Left lung (tissue), 14 donors: ENCODE measurements at places on chromosomes 4 and X. TPM values are rescaled to one million over a fixed set of nuclear protein-coding genes. Genes with fewer than 3 reads are reported as not detected.

DNA sequence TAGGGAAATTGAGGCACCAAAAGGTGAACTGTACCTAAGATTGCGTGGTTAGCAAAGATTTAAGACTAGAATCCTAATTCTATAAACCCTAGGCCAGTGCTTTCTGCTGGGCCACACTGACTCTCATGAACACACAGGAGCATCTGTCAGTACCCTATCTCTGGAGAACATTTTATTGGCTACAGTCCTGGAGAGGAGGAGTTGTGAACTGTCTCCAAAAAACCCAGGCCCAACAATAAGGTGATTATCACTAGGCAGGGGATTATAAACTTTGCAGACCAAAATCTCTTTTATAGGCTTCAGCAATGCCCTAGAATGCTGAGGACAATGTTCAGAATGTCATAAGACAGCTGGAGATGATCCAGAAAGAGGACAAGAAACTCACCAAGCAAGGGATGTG is 24.1 kb downstream of the OPHN1 start:
- DNase-seq, result no peak
- peaks cover 4% of the 10 kb centered on the region for H3K4me1 ChIP-seq
- no peak overlapping the region for H3K4me3 ChIP-seq
- H3K36me3 ChIP-seq, result no peaks in the 10 kb centered on the region
- H3K27me3 ChIP-seq, result no peaks in the 10 kb centered on the region
- H3K27ac ChIP-seq, result no peak overlapping the region

DNA sequence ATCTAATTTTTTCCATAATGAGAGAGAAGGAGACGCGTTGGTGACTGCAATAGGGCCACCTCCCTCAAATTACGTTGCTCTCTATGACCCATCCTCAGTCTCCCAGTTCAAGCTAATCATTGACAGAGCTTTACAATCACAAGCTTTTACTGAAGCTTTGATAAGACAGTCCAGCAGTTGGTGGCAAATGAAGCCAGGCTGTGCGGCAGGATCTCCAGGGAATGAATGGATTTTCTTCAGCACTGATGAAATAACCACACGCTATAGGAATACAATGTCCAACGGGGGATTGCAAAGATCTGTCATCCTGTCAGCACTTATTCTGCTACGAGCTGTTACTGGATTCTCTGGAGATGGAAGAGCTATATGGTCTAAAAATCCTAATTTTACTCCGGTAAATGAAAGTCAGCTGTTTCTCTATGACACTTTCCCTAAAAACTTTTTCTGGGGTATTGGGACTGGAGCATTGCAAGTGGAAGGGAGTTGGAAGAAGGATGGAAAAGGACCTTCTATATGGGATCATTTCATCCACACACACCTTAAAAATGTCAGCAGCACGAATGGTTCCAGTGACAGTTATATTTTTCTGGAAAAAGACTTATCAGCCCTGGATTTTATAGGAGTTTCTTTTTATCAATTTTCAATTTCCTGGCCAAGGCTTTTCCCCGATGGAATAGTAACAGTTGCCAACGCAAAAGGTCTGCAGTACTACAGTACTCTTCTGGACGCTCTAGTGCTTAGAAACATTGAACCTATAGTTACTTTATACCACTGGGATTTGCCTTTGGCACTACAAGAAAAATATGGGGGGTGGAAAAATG is at the start of gene KLB:
TSS of gene KLB (plus strand) at position 168 of the 821 bp plus-strand sequence. CDS start at position 188, 20 bp downstream.
- H3K27ac ChIP-seq, result no peak within 1 kb of the TSS
- no peaks in the 10 kb centered on the region for H3K36me3 ChIP-seq
- no peak for DNase-seq
- H3K4me3 ChIP-seq, result no peak within 1 kb of the TSS
- H3K4me1 ChIP-seq, result no peaks in the 10 kb centered on the region

The RAB41 gene
- total RNA-seq, result not detected

DNA sequence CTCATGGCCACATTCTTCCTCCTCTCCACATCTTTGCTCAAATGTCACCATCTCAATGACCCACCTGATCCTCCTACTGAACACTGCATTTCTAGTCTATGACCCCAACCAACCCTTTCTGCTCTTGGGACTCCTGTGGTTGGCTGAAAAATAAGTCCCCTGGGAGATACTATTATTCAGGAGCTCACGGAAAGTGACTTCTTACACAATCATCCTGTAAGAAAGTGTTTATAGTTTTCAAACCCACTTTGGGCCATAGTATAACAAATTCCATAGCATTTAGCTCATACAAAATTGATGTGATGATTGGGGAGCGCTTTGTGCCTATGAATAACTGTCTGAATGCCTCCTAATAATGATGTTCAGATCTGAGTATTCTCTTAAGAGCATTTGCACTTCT is 161.4 kb upstream of the HS3ST1 start:
- no peaks in the 10 kb centered on the region for H3K4me1 ChIP-seq
- no peak overlapping the region for H3K27ac ChIP-seq
- no peak for DNase-seq
- H3K27me3 ChIP-seq, result no peaks in the 10 kb centered on the region

GRCh38 chrX:155179346-155179997 is 36.8 kb upstream of the VBP1 start:
- H3K27ac ChIP-seq, result no peak overlapping the region
- DNase-seq, result no peak
- H3K4me1 ChIP-seq, result no peaks in the 10 kb centered on the region
- no peaks in the 10 kb centered on the region for H3K36me3 ChIP-seq

DNA sequence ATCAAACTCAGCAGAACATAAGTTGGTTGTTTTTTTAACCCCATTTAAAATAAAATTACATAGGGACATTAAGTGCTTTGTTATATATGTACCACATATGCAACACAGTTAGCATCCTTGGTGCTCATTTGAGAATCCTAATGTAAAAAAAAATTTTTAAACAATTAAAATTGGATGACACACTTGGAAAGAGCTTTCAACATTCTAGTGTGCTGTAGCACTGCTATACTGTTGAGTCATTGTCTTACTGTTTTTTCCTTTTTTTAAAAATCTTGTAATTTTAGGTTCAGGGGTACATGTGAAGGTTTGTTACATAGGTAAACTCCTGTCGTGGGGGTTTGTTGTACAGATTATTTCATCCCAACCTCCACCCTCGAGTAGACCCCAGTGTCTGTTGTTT is 12.8 kb downstream of the THAP9 start:
- peaks cover 22% of the 10 kb centered on the region for H3K36me3 ChIP-seq
- no peaks in the 10 kb centered on the region for H3K27me3 ChIP-seq
- H3K4me1 ChIP-seq, result no peaks in the 10 kb centered on the region
- no peak overlapping the region for H3K4me3 ChIP-seq
- no peak overlapping the region for H3K27ac ChIP-seq

- no peaks in the 10 kb centered on the region for H3K36me3 ChIP-seq
- H3K4me3 ChIP-seq, result no peak overlapping the region
- no peak overlapping the region for H3K27ac ChIP-seq
- H3K27me3 ChIP-seq, result no peaks in the 10 kb centered on the region
- DNase-seq, result no peak
Observed at GRCh38 chrX:40380655-40381488, 199.9 kb upstream of the ATP6AP2 start.

The TTC29 gene
- not detected for total RNA-seq

The TMPRSS11A gene
- total RNA-seq, result not detected

DNA sequence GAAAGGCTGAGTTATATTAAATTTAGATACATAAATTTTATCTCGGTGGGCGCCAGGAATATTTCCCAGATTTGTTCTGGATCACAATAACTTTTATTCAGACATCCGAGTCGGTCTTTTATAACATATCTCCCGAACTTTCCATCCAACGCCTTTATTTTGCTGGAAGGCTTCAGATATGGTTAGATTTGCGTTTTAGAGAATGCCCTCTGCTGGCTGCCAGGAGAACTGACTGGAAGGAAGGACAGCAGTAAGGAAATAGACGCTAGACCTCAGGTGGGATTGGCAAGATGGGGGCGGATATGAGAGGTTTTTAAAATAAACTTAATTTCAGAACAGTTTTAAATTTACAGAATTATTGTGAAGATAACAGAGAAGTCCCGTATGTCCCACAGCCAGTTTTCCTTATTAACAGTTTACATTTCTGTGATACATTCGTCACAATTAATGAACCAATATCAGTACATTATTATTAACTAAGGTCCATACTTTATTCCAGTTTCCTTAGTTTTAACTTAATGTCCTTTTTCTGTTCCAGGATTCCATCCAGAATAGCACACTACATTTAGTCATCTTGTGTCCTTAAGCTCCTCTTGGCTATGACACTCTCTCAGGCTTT is 4.6 kb upstream of the KANTR start:
- peak overlapping the region; percentile 22 for H3K4me3 ChIP-seq
- H3K27me3 ChIP-seq, result no peaks in the 10 kb centered on the region
- H3K36me3 ChIP-seq, result peaks cover 9% of the 10 kb centered on the region
- peak; percentile 66 for DNase-seq

GRCh38 chrX:65591206-65591605 is 56.6 kb upstream of the LAS1L start:
- H3K27ac ChIP-seq, result no peak overlapping the region
- no peak overlapping the region for H3K4me3 ChIP-seq
- DNase-seq, result no peak
- no peaks in the 10 kb centered on the region for H3K27me3 ChIP-seq

- H3K27ac ChIP-seq, result no peak overlapping the region
- H3K4me1 ChIP-seq, result no peaks in the 10 kb centered on the region
- H3K27me3 ChIP-seq, result no peaks in the 10 kb centered on the region
- no peak for DNase-seq
- no peak overlapping the region for H3K4me3 ChIP-seq
Observed at GRCh38 chrX:74242484-74243138, 61.4 kb upstream of the ZCCHC13 start.

- DNase-seq, result no peak
- no peaks in the 10 kb centered on the region for H3K36me3 ChIP-seq
- no peak overlapping the region for H3K27ac ChIP-seq
- H3K4me3 ChIP-seq, result no peak overlapping the region
Observed at GRCh38 chrX:148600131-148600530, 99.7 kb downstream of the AFF2 start.

GRCh38 chrX:86917959-86918358 is 599.6 kb upstream of the KLHL4 start:
- H3K4me1 ChIP-seq, result no peaks in the 10 kb centered on the region
- H3K4me3 ChIP-seq, result no peak overlapping the region
- DNase-seq, result no peak
- H3K27me3 ChIP-seq, result no peaks in the 10 kb centered on the region
- H3K36me3 ChIP-seq, result no peaks in the 10 kb centered on the region

DNA sequence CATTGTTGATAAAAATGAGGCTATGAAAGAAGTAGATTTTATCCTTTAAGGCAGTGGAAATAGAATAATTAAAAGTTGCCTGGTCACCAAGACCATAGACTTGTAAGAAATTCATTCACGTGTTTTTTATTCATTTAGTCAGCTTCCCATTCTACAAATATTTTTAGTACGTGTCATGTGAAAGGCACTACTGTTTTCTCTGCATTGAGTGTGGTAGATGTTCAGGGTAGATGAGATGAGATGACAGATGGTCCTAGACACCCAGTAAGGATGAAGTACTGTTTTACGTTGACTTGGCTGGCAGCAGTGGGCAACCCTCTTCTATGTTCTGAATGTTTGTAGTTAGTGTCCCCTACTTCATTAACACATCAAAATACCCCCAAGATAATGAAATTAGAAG is 228.1 kb downstream of the ARHGAP24 start:
- peak overlapping the region; percentile 77 for H3K27ac ChIP-seq
- no peak overlapping the region for H3K4me3 ChIP-seq
- H3K4me1 ChIP-seq, result no peaks in the 10 kb centered on the region
- no peaks in the 10 kb centered on the region for H3K27me3 ChIP-seq
- no peaks in the 10 kb centered on the region for H3K36me3 ChIP-seq

GRCh38 chr4:90071289-90072235 is 55.6 kb upstream of the CCSER1 start:
- H3K27ac ChIP-seq, result no peak overlapping the region
- no peak for DNase-seq
- no peaks in the 10 kb centered on the region for H3K27me3 ChIP-seq
- H3K4me1 ChIP-seq, result no peaks in the 10 kb centered on the region
- no peak overlapping the region for H3K4me3 ChIP-seq

DNA sequence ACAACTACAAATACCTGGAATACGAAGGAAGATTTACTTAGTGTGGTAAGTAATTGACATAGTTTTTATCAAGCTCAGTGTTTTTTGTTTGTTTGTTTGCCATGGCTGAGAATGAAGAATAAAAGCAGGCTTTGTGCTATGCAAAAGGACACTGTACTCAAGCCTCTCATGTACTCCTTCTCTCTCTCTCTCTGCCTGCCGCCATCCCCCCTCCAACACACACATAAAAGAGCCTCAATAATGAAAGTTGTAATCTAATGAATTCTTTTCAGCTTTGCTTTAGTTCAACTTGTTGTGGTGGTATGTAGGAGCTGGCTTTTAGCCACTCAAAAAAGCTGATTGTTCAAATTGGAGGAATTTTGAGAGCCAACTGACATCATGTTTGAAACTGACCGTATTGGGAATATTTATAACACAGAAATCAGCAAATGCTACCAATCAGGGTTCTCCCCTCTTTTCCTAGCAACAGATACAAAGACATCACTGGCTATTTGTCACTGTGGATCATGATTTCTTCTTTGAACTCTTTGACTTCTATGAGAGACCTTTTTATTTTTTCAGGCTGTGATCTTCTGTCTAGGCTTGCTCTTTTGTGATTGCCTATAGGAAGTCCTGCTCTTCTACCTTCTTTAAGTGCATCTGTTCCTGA is 1148.8 kb downstream of the RAPGEF2 start:
- no peaks in the 10 kb centered on the region for H3K27me3 ChIP-seq
- no peaks in the 10 kb centered on the region for H3K36me3 ChIP-seq
- DNase-seq, result no peak
- no peak overlapping the region for H3K27ac ChIP-seq
- H3K4me3 ChIP-seq, result no peak overlapping the region

The CRLF2 gene
- 0.17 TPM for total RNA-seq

The GNRHR gene
- total RNA-seq, result not detected

- H3K4me3 ChIP-seq, result no peak overlapping the region
- no peak for DNase-seq
- no peaks in the 10 kb centered on the region for H3K36me3 ChIP-seq
- no peaks in the 10 kb centered on the region for H3K4me1 ChIP-seq
- no peak overlapping the region for H3K27ac ChIP-seq
Observed at GRCh38 chrX:41802958-41803357, 79.0 kb downstream of the GPR82 start.

The SLIT2 gene
- total RNA-seq, result 66.2 TPM

GRCh38 chr4:15295421-15296162 is 132.2 kb upstream of the C1QTNF7 start:
- no peak for DNase-seq
- H3K4me1 ChIP-seq, result no peaks in the 10 kb centered on the region
- no peaks in the 10 kb centered on the region for H3K36me3 ChIP-seq

The DUX4 gene
- total RNA-seq, result not detected

- no peak for DNase-seq
- H3K4me1 ChIP-seq, result no peaks in the 10 kb centered on the region
- H3K27ac ChIP-seq, result no peak overlapping the region
- H3K27me3 ChIP-seq, result no peaks in the 10 kb centered on the region
- H3K4me3 ChIP-seq, result no peak overlapping the region
- H3K36me3 ChIP-seq, result no peaks in the 10 kb centered on the region
Observed at GRCh38 chrX:1026263-1027015, 186.0 kb downstream of the CRLF2 start.

The SPANXN1 gene
- total RNA-seq, result not detected
